Upper lobe of right lung (tissue), 1 donor: ENCODE measurements at places on chromosomes 6 and 20. TPM values are rescaled to one million over a fixed set of nuclear protein-coding genes. Genes with fewer than 3 reads are reported as not detected.
A peak's percentile ranks its signal among the peaks of the same experiment; 100 is the strongest.

The TTLL9 gene
- total RNA-seq, result 0.49 TPM

GRCh38 chr6:132096245-132096644, 145.1 kb upstream of the CCN2 start:
- no peak overlapping the region for H3K27ac ChIP-seq
- H3K27me3 ChIP-seq, result no peaks in the 10 kb centered on the region
- H3K4me1 ChIP-seq, result no peaks in the 10 kb centered on the region
- no peak overlapping the region for H3K4me3 ChIP-seq

DNA sequence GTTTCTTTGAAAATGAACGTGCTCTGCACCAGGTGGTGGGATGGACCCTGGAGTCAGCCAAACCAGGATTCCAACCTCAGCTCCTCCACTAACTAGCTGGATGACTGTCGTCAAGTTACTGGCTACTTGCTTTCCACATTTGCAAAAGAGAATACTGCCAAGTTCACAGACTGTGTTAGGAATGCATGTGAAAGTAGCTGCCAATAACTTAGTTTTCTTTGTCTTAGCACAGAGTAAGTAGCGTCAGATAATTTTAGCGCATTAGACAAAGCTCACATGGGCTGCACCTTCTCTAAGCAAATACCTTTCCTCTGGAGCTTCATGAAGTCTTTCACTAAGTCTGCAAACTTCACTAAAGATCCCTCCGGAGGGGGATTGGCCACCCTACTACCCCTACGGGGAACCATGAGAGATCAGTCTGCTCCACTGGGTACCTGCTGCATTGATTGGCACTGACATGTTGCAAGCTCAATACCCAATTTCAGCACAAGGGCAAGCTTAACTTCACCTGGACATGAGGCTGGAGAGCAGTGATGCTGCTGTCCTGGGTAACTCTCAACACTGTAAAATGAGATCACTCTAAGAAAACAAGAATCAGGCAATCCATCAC, 113.9 kb downstream of the MBOAT1 start:
- H3K36me3 ChIP-seq, result peaks cover 8% of the 10 kb centered on the region
- H3K27me3 ChIP-seq, result no peaks in the 10 kb centered on the region
- no peak for DNase-seq
- H3K4me1 ChIP-seq, result no peaks in the 10 kb centered on the region
- H3K4me3 ChIP-seq, result no peak overlapping the region

- no peaks in the 10 kb centered on the region for H3K4me1 ChIP-seq
- H3K4me3 ChIP-seq, result no peak overlapping the region
- H3K27me3 ChIP-seq, result no peaks in the 10 kb centered on the region
- no peaks in the 10 kb centered on the region for H3K36me3 ChIP-seq
Measured at GRCh38 chr6:109024784-109025183, 69.9 kb downstream of the SESN1 start.

DNA sequence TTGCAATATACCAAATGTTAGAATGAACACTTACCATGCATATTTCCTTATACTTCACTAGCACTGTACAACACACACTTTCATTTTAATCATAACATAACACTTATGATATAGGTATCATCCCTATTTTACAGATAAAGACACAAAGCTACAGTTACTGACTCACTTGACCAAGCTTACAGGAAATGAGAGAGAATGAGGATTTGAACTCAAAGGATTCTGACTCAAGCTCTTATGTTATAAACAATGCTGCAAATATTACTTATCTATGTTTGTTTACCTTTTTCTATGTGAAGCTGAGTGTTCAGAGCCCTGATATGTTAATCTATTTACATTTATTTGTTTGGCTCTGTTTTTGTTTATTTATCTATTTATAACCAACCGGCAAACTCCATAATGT, 245.4 kb downstream of the PTPRK start:
- H3K4me1 ChIP-seq, result no peaks in the 10 kb centered on the region
- H3K27me3 ChIP-seq, result no peaks in the 10 kb centered on the region
- no peak overlapping the region for H3K27ac ChIP-seq
- H3K4me3 ChIP-seq, result no peak overlapping the region
- DNase-seq, result no peak

DNA sequence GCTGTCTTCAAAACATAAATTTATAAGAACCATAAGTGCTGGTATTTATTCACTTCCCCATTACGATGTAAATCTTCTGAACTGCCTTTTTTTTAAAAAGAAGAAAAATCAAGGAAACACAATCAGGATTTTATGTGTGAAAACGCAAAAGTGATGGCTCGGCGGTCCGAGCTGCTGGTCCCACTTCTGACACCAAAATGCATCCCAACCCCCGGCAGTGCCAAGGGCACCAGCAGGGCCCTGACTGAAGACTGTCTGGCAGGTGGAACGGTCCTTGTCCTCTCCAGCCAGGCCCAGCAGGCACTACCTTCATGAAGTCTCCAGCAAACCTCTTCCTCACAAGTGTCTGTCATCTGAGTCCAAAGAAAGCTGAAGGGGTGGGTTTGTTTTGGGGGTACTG, 41.2 kb downstream of the TBC1D7 start:
- no peaks in the 10 kb centered on the region for H3K4me1 ChIP-seq
- H3K27me3 ChIP-seq, result no peaks in the 10 kb centered on the region
- H3K36me3 ChIP-seq, result peaks cover 16% of the 10 kb centered on the region
- no peak overlapping the region for H3K4me3 ChIP-seq
- H3K27ac ChIP-seq, result no peak overlapping the region
- DNase-seq, result no peak

DNA sequence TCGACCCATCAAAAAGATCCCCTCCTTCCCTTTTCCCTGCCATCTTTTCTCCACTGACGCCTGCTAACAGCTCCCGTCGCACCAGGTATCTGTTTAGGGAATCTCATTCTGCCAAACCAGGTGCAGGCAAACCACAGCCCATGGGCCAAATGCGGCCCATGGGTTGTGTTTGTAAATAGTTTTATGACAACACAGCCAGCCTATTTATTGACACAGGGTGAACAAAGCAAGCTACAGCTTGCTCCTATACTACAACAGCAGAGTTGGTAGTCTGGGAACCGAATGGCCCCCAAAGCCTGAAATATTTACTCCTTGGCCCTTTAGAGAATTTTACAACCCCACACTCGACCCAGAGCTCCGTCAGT, 16.4 kb downstream of the NFATC2 start:
- no peaks in the 10 kb centered on the region for H3K27me3 ChIP-seq
- peak overlapping the region; percentile 25 for H3K4me3 ChIP-seq
- no peak for DNase-seq
- peaks cover 15% of the 10 kb centered on the region for H3K4me1 ChIP-seq
